ENCODE measurements at places on chromosomes 3 and 15.

GRCh38 chr3:52010431-52010830 is 14.7 kb upstream of the RPL29 start:
- DNase-seq, result no peak

GRCh38 chr3:144257381-144257780 is 285.8 kb downstream of the DIPK2A start:
- no peak for DNase-seq

DNA sequence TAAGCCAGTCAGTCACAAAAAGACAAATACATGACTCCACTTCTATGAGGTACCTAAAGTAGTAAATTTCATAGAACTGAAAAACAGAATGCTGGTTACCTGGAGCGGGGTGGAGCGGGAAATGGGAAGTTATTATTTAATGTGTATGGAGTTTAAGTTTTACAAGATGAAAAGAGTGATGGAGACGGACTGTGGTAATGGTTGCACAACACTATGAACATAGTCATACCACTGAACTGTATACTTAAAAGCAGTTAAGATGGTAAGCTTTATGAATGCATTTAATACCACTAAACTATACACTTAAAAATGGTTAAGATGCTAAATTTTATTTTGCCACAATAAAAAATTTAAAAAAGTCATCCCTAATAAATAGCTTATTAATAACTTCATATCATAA is 23.2 kb downstream of the SFMBT1 start:
- DNase-seq, result no peak

- DNase-seq, result no peak
Observed at GRCh38 chr3:39088889-39089288, 18.5 kb downstream of the GORASP1 start.

DNA sequence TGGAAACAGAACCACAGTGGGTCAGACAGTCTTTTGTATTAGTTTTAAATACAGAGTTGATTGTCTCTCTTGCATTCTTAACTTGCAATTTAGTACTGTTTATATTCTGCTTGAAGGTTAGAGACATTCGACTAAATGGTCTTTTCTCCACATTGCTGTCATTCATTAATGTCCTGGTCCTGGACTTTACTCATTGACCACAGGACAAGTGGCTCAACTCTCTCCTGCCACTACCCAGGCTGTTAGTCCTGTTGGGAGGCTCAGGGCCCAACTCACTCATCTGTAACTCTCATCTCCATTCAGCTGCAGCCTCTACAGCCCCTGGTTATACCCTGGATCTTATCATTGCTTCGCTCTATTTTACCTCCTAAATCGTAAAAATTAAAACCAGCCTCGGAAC is 427.4 kb downstream of the LPP start:
- no peak for DNase-seq

DNA sequence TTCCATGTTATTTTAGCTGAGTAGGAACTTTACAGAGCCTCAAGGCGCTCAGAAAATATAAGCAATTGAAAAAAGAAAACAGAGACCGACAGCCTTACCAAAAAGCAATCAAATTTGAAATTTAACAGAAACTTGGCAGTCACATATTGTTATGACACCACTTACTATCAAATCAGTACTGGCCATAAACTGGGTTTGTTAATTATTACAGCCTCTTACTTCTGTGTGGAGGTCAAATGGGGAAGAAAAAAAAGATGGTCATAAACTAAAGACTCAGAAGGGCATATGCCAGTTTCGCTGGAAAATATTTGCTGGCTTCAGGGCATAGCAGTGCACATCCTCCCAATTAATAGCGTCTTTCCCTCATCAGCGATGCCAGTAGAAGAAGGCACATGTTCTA is 45.5 kb upstream of the SUCLG2 start:
- no peak for DNase-seq

- DNase-seq, result no peak
Observed at GRCh38 chr3:5497497-5497896, 310.0 kb downstream of the EDEM1 start.

- DNase-seq, result no peak
Observed at GRCh38 chr3:52483081-52483480, 12.1 kb upstream of the STAB1 start.

DNA sequence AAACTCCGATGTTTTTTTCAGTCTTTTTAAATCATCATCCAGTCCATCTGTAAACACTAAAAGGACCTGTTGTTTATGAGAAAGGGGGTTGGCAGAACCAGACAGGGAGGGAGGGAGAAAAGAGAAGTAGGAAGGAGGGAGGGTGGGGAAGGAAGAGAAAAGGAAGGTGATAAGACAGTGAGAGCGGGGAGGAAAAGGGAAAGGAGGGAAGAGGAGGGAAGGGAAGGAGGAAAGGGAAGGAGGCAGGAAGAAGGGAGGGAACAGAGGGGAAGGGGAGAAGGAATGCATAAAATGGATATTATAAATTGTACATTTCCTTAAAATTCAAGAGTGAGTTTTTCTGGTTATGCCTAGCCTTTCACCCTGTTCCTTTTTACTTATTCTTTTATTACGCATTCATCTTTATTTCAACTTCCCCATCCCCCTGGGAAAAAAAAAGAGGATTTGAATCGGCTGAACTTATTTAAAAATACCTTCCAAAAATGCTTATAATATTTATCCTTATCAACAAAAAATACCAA is 50.1 kb upstream of the CAPN7 start:
- DNase-seq, result no peak

GRCh38 chr3:160376681-160377080 is 22.3 kb downstream of the IFT80 start:
- DNase-seq, result no peak

- no peak for DNase-seq
Observed at GRCh38 chr15:90018216-90018831, 17.2 kb downstream of the ZNF710 start.

DNA sequence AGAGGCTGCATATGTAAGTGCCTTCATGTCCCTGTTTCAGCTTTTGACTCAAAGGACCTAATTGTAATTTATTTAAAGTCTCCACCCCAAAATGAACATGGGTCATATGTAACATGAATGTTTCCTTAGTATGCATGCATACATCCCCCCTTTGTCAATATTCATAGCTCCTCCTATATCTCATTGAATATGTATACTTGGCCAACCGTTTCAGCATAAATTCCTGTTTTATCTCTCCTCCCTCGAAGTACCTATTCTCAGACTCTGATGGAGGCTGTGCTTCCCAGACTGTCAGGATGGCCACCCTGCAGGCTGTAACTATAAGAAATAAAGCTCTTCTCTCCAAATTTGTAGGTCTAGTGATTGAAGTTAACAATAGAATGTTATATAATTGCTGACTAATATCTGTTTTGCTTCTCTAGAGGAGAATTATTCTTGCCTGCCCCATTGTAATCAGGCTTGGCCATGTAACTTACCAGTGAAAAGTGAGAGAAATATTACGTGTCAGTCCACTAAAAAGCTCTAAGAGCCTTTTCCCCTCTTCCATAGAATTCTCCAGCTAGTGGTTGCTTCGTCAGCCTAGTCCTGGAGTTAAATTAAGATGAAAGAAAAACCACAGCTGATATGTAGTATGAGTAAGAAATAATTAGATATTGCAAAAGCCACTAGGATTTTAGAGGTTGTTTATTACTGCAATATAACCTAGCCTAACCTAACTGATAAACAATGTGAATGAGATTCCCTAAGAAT is 245.1 kb downstream of the ZNF385D start:
- DNase-seq, result no peak

DNA sequence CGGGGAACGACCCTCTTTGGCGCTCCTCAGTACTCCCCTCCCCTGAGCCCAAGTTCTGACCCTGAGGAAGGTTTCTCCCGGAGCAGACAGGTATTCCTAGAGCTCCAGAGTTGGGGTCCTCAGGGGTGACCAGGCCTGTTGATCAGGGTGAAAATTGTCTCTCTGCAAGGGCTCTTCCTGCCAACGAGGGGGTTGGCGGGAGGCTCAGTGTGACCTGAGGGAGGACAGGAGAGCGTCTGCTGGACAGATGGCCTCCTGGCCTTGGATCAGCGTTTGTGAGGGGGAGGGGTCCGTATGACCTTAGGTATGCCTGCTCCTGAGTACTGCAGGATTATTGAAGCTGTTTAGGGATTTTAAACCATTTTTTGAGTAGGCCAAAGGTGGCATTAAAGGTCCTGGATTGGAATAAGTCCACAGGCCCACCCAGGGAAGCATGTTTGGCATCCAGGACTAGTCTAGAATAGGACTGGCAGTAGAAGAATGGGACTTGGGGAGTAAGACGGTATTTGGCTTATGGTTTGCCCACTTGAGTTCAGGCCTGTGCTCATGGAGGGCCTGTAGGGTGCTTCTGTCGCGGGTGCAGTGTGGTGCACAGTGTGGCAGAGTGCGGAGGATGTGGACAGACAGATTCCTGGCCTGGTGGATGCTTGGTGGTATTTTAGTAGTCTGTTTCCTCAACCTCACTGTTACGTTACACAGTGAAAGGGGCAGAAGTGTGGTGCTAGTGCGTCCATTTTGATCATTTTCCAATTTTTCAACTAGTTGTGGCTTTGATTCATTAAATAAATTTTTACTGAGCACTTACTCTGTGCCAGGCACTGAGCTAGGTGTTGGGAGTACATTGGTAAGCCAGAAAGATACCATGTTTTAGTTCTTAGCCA is 959 bp downstream of the ZNF592 start:
- DNase-seq, result no peak

GRCh38 chr3:173153631-173154030 is 12.6 kb upstream of the SPATA16 start:
- no peak for DNase-seq

DNA sequence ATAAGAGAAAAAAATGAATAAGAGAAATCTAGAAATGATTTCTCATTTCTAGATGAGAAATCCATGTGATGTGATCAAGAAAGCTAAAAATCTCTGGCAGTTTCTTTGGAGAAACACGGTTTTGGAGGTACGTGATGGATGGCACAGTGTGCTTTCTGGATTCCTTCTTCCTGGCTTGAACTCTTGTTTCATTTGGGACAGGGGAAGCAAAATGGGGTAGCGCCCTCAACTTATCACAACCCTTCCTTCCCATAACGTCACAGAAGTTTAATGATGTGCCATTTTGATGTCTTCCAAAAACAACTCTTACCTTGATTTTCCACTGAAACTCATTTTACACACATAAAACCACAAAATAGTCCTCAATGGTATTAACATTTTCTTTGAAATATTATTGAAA is 1037.3 kb downstream of the ROBO2 start:
- DNase-seq, result no peak

- no peak for DNase-seq
Observed at GRCh38 chr15:65258375-65259262, 28.1 kb downstream of the PARP16 start.

DNA sequence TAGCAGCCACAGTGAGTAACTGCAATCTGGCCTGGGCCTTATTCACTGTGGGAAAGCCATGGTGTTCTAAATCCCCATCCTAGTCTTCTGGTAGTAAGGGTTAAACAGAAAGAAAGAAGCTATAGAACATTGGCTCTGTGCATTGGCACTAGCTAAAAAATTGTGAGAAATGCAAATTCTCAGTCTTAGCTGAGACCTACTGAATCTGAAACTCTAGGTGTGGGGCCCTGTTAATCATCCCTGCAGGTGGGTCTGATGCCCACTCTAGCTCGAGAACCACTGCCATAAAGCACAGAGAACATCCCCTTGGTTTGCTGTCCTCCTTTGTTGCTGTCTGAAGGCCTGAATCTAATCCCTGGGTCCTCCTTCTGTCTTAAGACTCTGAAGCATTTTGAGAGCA is 59.3 kb downstream of the MEIS2 start:
- DNase-seq, result no peak

DNA sequence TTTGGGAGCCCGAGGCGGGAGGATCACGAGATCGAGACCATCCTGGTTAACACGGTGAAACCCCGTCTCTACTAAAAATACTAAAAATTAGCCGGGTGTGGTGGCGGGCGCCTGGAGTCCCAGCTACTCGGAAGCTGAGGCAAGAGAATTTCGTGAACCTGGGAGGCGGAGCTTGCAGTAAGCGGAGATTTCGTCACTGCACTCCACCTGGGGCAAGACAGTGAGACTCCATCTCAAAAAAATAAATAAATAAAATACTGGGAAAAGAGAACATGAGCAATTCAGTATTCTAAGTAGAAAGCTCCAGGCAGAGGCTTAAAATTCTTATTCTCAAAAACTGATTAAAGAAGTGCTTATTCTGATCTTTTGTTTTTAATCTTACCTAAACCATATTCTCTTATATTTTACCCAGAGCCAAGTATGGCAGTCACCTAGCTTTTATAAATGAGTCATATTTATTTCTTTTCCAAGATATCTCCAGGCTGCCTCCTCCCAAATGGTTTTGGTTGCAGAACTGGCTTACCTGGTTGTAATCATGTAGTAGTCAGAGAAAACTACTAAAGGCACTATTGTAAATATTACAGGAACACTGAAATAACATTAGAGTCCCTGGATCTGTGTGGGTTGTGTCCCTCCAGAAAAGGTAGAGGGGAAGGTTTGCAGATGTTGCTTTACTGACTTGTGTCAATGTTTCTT is 45.8 kb upstream of the DYNC1LI1 start:
- no peak for DNase-seq

DNA sequence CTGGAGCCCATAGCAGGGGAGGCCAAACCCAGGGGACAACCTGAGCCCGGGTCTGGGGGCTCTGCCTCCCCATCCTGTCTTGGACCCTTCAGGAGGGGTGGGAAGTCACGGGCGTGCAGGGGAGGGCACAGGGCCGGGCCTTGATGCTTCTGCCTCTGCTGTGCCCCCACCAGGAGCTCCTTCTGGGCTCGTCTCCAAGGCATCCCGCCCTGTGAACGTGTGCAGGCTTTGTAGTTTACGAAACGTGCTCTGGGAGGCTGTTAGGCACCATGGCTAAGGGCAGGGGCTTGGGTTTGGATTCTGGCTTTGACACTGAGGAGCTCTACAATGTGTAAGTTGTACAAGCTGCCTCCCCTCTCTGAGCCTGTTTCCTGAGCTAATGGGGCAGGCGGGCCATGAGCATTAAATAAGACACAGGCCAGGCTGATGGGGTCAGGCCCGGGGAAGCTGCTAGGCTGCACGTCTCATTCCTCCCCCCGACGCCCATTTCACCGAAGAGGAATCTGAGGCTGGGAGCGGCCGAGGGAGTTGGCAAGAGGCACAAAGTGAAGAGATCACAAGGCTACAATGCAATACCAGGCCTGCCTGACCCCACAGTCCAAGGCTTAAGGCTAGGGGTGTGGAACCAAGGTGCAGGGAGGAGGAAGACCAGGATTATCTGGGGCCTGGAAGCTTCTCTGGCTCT is 19.6 kb downstream of the PLXND1 start:
- no peak for DNase-seq
